ENCODE measurements at places on chromosomes 12 and 14. TPM values are rescaled to one million over a fixed set of nuclear protein-coding genes. Genes with fewer than 3 reads are reported as not detected.

DNA sequence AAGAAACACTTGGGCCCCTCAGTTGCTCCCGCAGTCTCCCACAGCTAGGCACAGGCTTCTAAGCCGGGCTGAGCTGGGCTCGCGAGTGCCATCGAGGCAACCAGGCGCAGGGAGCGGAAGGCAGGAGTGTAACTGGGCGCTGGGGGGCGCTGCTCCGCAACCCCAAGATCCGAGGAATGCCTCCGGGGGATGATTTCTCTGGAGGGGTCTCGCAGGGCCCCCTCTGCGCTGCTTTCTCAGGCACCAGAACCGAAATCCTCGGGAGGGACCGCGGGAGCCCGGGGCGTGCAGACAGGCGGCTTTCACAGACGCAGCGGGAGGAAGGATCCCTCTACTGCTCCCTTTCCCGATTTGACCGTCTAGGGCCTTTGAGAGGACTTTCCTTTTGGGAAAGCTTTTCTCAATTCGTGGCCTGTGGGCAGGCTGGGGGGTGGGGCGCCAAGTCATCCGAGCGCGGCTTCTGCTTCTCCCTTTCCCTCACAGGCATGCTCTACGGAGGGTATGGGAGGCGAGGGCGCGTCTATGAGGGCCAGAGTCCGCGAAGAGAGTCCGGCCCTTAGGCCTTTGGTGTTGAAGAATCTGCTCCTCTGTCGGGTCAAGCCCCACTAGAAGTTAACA is 4.3 kb upstream of the NKX2-1 start:
- DNase-seq: no peak

The LRRK2 gene
- polyA plus RNA-seq: 1.5 TPM

The WNT1 gene
- polyA plus RNA-seq: not detected

The PLBD1 gene
- polyA plus RNA-seq: 0.38 TPM

The RFX4 gene
- not detected for polyA plus RNA-seq

The RASSF3 gene
- 27.7 TPM for polyA plus RNA-seq
